ENCODE measurements at places on chromosomes 2 and 18.

DNA sequence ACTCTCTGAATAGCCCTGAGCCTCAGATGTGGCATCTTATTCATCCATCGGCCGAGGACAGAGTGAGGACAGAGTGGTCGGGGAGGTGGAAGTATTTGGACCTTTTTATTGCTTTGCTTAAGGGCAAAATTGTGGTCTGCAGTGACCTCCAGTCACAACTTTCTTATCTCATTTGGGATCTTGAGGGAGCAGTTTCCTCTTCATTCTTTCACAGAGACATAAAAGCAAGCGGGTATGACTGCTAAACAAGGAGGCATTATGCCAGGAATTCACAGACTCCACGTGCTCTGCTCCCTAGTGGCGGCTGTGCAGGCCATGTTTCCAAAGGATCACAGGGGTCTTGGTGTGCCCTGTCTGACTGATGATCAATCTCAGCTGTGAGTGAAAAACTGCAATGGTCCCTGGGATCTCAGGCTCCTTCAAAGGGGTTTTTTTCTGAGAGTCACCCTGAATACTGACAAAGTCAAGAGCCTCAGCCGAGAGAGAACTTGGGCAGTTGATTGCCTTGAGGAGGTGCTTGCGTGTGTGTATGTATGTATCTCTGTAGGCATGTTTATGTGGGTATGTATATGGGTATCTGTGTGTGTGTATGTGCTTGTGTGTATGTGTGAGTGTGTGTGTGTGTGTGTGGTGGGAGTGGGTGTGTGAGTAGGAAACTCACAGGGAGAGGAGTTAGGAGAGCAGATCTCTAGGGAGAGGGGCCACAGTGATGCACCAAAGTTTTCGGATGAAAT lies 47.7 kb downstream of the RAPGEF4 start:
- no peak for DNase-seq

DNA sequence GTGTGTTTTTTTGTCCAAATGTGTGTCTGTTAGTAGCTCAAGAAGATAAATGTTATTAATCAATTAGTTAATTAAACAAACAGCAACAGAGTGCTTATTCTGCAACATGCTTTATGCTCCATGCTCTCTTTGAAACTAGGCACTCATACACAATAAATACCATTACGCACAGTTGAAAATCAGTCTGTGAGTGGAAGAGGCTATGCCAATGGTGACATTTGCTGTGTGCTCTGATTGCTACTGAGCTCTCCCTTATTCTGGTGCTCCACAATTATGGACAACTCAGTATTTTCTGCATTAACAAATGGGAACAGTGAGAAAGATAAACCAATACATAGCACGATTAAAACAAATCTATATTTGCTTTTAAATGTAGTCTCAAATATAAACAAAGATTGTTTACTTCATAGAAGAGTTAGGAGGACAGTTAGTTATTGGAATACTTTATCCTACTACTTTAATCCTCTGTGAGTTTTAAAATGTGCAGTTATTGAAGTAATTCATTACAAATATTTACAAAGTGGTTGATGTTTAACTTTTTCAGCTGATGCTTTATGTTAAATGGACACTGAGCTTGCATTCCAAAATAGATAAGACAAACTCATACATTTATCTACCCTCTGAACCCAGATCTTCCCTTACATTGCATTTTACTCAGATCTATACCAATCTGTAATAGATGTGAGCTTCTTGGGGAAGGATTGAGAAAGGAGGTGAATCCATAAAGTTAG lies 55.3 kb downstream of the NXPH2 start:
- DNase-seq, result no peak

DNA sequence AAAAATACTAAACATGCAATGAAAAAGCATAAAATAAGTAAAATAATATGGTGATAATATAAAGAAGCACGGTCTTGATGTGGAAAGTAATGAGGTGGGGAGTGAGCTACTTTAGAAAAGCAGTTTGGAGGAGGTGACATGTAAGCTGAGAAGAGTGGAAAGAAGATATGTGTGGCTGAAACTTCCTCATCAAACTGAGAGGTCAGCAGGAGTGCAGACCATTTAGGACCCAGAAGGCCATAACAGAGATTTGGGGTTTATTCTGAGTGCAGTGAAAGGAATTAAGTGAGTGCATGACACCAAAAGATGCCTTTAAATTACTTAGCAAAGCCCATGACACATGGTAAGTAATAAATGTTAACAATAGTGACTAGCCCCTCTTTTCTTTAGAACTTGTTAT lies 24.4 kb upstream of the TMEM182 start:
- no peak for DNase-seq

- DNase-seq, result no peak
Measured at GRCh38 chr18:22168360-22168921, 948 bp upstream of the GATA6 start.

DNA sequence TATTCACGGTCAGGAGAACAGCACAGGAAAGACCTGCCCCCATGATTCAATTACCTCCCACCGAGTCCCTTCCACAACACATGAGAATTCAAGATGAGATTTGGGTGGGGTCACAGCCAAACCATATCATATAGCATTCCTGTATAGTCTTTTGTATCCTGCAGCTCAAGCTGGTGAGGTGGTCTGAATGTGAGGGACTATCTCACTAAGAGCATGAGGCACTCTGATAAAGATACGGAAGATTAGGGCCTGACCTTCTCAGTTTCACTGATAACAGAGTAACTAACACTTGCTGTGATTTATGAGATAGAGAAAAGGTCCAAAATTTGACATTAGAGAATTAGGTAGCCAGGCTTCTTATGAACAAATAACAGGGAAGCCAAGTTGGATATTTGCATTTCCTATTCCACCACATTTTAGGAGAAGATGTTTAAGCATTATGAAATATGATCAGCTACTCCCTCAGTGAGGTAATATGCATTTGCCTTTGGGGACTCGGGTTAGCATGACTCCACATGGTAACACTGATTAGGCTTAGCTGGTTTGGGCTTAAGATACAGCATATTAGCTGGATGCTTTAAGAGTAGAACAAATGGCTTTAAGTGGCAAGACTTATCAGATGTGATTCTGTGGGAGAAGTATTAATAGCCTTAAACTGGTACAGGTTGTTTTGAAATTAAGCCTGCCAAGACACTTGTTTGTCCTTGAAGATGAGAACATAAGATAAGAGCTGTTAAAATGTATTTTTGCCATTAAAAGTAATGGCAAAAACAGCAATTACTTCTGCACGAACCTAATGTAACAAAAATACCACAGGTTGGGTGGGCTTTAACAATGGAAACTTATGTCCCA lies 106.9 kb upstream of the MSTN start:
- no peak for DNase-seq

- DNase-seq, result no peak
Measured at GRCh38 chr2:70715071-70715985, 52.7 kb downstream of the ADD2 start.

- DNase-seq, result no peak
Measured at GRCh38 chr2:46144133-46144800, 152.9 kb upstream of the EPAS1 start.

DNA sequence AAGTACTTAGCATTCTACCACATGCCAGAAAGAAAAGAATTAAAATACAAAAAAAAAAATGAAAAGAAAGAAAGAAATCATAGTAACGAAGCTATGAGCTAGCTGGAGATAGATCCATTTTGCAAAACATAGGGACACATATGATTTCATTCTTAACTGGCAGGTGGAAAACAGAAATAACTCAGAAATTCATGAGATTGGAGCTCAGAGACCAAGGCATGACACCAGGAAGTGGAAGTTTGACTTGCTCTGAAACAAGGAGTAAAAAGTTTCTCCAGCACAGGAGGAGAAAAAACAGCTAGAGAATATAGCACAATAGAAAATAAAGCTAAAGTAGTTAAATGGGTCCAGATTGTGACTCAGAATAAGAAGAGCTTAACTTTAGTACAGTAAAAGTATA lies 278.1 kb downstream of the ZEB2 start:
- DNase-seq, result no peak

DNA sequence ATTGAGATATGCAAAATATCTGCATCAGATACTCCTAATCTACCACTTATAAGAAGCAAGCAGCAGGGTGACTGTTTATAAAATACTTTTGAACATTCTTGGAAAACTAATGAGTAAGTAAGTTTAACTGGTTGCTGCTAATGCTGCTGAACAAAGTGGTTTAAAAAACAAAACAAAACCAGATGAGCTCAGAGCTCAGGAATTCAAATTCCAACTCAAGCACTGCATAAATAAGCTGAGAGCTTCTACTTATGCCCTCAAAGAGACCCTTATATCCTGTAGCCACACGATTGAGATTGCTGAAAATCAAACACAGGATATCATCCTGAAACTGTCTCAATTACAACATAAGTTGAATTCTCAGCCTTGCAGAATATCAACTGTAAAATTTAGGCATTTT lies 62.3 kb upstream of the NYAP2 start:
- peak; percentile 30 for DNase-seq

- DNase-seq, result no peak
Measured at GRCh38 chr2:32246911-32247310, 17.8 kb downstream of the NLRC4 start.

- DNase-seq, result no peak
Measured at GRCh38 chr2:2664989-2665833, 334.1 kb upstream of the MYT1L start.

GRCh38 chr2:190763901-190764514 lies 115.1 kb downstream of the NAB1 start:
- DNase-seq, result no peak
